Cardiac ventricle fibroblast (primary cell): ENCODE measurements at places on chromosomes 1 and 21. TPM values are rescaled to one million over a fixed set of nuclear protein-coding genes. Genes with fewer than 3 reads are reported as not detected.

CCDC30 gene
- 0.49 and 0.81 TPM in 2 replicates for total RNA-seq

FCGR1A gene
- total RNA-seq, result not detected in 2 replicates

ACKR1 gene
- 7.6 and 11.0 TPM in 2 replicates for total RNA-seq

KPRP gene
- total RNA-seq, result not detected in 2 replicates

KRTAP11-1 gene
- not detected in 2 replicates for total RNA-seq

NR0B2 gene
- 0.20 TPM in 1 of 2 replicates, not detected in the other for total RNA-seq

C4BPA gene
- total RNA-seq, result not detected in 2 replicates

S100A14 gene
- not detected in 2 replicates for total RNA-seq

EXO1 gene
- total RNA-seq, result 0.12 and 0.24 TPM in 2 replicates

TSPEAR gene
- total RNA-seq, result not detected in 2 replicates

SLC5A3 gene
- 5.8 and 9.3 TPM in 2 replicates for total RNA-seq

RPL5 gene
- 1,459 and 1,659 TPM in 2 replicates for total RNA-seq

FALEC gene
- not detected in 2 replicates for total RNA-seq

C1orf141 gene
- total RNA-seq, result not detected in 2 replicates

RGSL1 gene
- not detected in 2 replicates for total RNA-seq

CLCN6 gene
- 6.9 and 7.6 TPM in 2 replicates for total RNA-seq

CYP2J2 gene
- total RNA-seq, result 0.10 and 0.37 TPM in 2 replicates

METTL18 gene
- 2.9 and 6.1 TPM in 2 replicates for total RNA-seq

SDC3 gene
- total RNA-seq, result 74.8 and 90.7 TPM in 2 replicates
